ENCODE measurements at places on chromosomes 5 and 9.

DNA sequence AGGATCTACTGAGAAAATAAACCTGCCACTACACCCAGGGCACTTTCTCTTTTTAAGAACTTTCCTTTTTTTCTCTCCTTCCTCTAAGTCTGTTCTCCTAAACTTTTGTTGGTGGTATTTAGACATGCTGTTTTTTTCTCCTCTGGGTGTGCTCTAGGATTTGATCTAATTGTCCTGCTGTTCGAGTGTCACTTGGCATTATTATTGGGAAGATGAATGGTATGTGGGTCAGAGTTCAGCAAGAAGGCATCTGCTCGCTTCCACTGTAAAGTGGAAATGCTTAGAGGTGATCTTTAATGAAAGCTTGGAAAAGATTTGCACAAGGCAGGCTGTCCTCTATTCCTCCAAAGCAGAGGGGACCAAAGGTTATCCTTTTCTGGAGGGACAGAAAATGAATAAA is 1.3 kb upstream of the PLPPR1 start:
- DNase-seq, result no peak

DNA sequence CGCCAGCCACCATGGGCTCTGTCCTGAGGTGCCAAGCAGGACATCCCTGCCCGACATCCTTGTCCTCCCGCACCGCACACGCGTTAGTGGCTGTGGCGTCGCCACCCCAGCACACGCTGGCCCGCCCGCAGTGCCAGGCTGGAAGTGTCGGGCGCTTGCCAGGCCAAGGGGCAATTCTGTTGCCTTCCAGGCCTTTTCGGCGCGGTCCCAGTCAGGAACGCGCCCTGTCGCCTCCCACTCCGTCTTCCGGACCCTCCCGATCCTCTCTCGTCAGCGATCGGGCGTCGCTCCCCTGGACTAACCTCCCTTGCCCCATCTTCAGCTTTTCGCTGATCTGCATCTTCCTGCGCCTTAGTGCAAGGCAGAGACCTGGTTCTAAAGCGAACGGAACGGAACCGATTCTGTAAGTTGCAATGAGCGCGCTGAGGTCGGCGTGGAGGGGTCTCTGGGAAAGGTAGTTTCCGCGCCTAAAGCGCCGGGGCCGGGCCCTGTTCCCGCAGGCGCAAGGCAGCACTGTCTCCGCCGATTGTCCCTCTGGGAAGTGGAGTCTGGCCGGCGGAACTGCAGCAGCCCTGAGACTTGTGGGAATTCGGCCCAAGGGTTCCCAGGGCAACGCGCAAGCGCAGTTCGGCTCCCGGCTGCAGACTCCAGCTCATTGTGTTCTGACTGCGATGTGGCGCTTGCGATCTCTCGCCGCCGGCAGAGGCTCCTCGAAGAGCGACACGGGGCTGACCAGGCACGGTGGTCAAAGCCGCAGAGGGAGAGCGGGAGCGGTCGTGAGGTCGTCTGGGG is at the start of gene ZNF454:
Gene ZNF454, plus strand, starts transcription at position 630 of the 792 bp plus-strand sequence. CDS start 1,594 bp downstream, outside the sequence.
- no peak for DNase-seq

DNA sequence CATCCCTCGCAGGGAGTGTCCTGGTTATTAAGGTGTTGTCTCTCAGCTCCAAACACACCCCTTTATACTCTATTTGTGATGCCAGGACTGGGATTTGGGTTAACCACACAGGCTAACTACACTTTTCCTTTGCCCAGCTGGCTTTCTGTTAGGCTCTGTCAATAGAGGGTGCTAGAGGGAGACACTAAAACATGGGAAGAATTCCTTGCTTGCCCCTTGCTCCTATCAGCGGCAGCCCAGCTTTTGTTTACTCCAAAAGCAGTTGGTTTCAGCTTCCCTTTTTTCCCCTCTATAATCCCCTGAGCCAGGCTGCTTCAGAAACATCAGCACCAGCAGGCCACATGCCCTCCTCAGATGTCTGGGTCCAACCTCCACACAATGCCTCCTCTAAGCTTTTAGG is 297.1 kb downstream of the KCTD16 start:
- no peak for DNase-seq

DNA sequence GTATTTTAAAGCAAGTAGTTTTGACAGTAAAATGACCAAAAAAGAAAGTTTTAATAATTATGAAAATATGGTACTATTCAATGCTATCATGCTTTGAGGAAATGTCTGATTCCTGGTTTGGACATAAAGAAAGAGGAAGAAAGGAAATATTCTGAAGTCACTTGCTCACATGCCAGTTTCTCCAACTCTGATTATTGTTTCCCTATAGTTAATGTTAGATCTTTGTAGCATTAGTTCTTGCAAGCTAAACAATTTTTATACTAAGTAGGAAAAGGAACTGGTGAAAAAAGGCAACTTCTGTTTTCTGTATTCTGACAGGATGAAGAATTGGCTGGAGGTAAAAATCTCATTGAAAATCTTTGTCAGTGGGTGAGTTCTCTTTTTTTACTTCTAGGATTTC is 119.5 kb downstream of the YTHDC2 start:
- no peak for DNase-seq

- DNase-seq, result no peak
Observed at GRCh38 chr5:40796487-40796889, 1.7 kb downstream of the PRKAA1 start.

- DNase-seq, result no peak
Observed at GRCh38 chr5:137497396-137498290, 1.5 kb downstream of the SPOCK1 start.

DNA sequence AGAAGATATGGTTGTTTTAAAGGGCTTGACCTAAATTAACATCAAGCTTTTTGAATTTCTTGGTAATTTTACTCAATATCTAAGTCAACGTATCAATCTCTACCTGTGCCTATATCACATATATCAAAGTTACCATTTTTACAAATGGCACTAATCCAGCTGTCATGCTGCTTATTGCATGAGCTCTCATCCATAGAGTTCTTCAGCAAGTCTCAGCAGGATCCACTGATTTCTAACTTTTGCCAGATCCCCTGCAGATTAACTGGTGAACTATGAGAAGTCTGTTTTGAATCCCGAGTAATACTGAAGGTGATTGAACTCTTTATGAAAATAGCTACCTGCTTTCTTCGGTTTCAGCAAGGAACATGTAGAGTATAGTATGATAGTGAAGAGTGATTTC is 1239.8 kb upstream of the ACO1 start:
- no peak for DNase-seq

DNA sequence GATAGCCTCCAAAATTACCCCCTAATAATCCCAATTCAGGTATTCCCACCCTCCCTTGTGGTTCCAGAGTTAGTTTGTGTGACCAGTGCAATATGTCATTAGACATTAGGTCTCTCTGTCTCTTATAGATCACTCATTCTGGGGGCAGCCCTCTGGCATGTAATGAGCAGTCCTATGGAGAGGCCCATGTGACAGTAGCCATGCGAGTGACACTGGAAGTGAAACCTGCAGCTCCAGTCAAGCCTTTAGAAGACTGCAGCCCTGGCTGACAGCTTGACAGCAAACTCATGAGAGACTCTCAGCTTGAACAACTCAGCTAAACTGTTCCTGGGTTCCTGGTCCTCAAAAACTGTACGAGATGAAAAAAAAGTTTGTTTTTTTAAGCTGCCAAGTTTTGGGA is 54.0 kb upstream of the HSPB3 start:
- DNase-seq, result no peak

- DNase-seq, result no peak
Observed at GRCh38 chr5:179128041-179128365, 67.8 kb downstream of the ZNF354C start.

DNA sequence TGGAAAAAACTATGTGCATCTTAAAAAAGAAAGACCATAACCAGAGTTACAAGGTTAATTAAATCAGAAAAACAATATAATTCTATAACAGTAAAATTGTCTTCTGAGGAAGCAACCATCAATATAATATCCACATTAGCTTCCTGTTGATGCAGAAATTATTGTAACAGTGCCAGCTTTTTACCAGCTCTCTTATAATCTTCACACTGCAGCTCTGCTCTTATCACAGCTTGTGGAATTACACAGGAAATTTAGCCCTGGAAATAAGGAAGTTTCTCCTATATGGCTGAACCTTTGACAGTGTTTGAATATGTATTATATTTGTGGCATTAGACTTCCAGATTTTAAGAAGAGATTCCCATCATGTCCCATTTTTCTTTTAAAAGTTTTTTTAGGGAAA is 49.1 kb upstream of the TEK start:
- DNase-seq, result no peak

GRCh38 chr9:29213417-29214153 is 1640.3 kb upstream of the C9orf72 start:
- DNase-seq, result peak; percentile 46

GRCh38 chr5:158534203-158534602 is 565.5 kb downstream of the EBF1 start:
- DNase-seq, result no peak

DNA sequence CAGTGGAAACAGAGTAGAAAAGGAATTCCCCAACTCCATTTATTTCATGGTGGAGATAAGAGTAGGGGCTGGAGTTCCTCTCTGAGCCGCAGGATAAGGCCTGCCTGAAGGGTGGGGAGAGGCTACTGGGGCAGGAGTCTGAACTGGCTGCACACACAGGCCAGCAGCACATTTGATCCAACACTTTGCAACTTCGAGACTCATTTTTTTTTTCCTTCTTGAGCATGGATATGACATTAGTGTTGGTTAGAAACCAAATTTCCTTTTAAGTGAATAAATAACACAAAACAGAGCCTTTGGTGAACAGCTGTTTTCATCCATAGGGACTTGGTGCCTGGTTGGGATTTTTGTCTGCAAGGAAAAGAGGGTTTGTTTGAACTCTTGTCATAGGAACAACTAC is 76.6 kb downstream of the RALGPS1 start:
- no peak for DNase-seq

- DNase-seq, result no peak
Observed at GRCh38 chr9:4048441-4048840, 251.4 kb downstream of the GLIS3 start.

DNA sequence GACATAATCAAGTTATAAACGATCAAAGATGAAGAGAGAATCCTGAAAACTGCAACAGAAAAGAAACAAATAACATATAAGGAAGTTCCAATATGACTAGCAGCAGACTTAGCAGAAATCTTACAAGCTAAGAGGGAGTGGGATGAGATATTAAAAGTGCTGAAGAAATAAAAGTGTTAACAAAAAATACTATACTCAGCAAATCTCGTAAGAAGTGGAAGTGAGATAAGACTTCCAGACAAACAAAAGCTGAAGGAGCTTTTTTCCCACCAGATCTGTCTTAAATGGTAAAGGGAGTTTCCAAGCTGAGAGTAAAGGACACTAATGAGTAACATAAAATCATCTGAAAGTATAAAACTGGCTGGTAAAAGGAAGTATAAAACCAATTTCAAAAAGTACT is 2036.0 kb upstream of the C9orf72 start:
- DNase-seq, result no peak

- DNase-seq, result no peak
Observed at GRCh38 chr9:25226901-25227686, 451.1 kb downstream of the TUSC1 start.

DNA sequence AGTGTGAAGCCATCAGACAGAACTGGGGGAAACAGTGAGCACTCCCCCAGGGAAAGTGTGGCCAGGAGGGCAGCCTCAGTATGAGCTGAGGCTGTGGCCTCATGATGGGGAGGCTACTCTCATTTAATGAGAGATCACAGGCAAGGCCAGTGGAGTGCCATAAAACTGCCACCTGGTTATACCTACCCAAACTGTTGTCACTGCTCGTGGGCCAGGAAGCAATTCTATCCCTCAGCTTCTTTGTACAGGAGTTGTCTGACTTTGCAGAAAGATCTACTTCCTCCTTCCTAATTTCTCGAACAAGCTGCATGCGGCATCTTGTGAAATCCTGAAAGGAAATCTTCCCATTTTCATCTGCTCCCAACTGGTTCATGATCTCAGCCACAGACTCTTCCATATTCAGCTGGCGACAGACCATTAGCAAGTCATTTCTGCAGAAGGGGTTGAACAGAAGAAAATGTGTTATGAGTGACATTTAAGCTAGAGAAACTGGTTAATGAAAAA is 50.0 kb downstream of the TSSK1B start:
- no peak for DNase-seq

GRCh38 chr5:114449860-114450421 is 88.1 kb downstream of the KCNN2 start:
- no peak for DNase-seq

DNA sequence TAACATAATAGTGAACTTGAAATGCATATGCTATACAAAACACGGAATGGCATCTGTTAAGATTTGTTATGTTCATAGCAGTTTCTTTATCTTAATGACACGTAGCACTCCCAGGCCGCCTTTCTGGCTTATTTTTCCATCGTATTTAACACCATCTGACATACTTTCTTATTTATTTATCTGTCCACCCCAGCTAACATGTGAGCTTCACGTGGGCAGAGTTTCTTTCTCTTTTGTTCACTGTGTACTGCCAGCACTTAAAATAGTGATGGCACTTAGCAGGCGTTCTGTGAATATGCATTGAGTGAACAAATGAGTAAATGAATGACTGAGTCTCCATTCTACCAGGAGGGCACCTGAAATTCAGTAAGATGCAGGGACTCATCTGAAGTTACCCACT is 29.4 kb upstream of the SYNPO start:
- no peak for DNase-seq

DNA sequence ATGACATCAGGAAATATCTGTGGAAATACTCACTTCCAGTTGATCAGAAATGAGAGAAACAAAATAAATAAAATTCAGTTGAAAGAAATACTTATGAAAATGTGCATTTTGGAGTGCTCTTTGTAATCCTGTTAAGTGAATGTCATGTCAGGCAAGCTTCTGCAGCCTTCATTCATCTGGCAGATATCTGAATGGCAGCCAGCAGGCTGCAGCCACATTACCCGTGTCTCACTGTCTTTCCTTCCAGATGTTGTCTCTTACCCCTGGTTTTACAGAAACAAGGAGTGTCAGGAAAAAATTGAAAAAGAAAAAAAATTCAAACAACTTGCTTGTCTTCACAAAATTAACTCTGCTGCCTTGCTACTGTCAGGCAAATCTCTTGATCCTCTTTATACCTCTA is 445.0 kb upstream of the RIOK2 start:
- no peak for DNase-seq

DNA sequence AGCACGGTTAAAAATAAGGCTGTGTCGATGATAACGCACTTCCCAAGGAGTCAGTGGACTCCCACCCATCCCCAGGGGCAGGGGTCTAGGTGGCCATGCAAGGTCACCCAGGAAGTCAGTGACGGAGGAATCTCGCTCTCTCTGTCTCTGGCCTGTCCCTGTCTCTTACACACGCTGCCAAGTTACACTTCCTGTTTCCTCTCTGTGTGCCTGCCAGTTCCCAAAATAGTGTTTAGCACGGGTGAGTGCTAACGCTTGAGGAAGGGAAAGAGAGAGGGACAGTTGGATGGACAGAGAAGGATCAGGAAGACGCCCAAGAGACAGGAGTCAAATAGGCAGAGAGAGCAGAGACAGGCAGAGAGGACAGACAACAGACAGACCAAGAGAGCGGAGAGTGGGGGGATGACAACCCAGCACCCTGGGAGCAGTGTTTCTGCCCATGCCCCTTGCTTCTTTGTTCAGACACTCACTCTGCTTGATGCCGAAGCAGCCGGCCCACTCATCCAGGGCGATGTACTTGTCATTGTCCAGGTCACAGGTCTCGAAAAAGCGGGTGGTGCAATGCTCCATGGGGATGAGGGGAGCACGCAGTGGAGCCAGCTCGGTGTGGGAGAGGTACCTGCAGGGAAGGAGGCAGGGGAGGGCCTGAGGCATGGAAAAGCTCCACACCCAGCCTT is 23.0 kb downstream of the SPARC start:
- DNase-seq, result no peak

- DNase-seq, result no peak
Observed at GRCh38 chr5:125274211-125274610, 527.8 kb upstream of the ZNF608 start.

GRCh38 chr9:135070198-135070951 is 17.1 kb upstream of the OLFM1 start:
- DNase-seq, result no peak
